ENCODE measurements at places on chromosomes 4 and X.

- DNase-seq: no peak
Observed at GRCh38 chr4:74934016-74934831, 1.3 kb downstream of the PARM1 start.

DNA sequence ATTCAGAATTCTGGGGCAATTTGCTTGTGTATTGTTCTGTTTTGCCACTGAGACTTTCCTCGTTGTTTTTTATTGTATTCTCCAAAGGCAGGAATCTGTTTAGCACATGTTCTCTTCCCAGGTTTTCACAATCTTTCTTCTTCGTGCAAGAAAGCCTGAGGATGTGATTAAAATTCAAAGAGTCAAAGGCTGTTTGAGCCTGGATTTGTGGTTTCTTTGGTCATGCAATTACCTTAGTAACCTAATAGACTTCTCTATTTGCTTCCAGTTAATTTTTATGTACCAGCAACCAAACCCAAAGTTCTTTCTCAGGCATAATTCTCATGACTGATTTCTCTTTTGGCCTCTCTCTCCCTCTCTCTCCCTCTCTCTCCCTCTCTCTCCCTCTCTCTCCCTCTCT lies 1420.1 kb upstream of the TENM3 start:
- DNase-seq: no peak

GRCh38 chr4:41456559-41457101 lies 81.3 kb upstream of the LIMCH1 start:
- DNase-seq: no peak

DNA sequence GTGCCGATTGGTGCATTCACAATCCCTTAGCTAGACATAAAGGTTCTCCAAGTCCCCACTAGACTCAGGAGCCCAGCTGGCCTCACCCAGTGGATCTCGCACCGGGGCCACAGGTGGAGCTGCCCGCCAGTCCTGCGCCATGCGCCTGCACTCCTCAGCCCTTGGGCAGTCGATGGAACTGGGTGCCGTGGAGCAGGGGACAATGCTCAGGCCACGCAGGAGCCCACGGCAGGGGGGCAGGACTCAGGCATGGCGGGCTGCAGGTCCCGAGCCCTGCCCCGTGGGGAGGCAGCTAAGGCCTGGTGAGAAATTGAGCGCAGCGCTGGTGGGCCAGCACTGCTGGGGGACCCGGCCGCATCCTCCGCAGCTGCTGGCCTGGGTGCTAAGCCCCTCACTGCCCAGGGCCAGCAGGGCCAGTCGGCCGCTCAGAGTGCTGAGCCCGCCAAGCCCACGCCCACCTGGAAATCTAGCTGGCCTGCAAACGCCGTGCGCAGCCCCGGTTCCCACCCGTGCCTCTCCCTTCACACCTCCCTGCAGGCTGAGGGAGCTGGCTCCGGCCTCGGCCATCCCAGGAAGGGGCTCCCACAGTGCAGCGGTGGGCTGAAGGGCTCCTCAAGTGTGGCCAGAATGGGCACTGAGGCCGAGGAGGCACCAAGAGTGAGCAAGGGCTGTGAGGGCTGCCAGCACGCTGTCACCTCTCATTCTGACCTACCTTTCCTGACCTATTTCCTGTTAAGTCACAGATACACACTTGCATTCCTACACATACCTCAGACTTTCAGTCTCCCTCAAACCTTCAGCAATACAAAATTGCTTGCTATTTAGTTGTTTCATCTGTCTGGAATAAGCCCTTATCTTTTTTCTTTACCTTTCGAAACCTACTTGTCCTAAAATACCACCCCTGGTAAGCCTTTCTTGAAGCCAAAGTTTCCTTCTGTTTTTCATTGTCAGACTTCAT lies 20.7 kb downstream of the UBE2K start:
- no peak for DNase-seq

DNA sequence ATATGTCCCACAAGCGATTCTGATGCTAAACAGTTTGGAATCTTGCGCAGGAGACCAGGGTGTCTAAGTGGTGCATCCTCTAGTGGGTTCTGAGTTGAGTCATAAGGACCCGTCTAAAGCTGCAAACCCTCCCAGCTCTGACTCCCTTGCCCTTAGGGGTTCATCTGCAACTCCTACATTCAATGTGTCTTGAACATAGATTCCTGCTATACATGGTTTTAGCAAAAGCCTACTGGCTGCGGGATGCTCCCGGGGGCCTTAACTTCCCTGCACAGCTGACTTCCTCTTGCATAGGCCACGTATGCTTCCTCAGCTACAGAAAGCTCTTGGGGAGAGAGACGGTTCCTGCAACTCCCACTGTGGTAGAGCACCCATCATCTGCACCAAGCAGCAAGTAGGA lies 236.7 kb downstream of the EVC2 start:
- no peak for DNase-seq

GRCh38 chr4:138341739-138342415 lies 99.7 kb upstream of the SLC7A11 start:
- peak; percentile 77 for DNase-seq

- DNase-seq: no peak
Observed at GRCh38 chr4:41475402-41475801, 62.6 kb upstream of the LIMCH1 start.

DNA sequence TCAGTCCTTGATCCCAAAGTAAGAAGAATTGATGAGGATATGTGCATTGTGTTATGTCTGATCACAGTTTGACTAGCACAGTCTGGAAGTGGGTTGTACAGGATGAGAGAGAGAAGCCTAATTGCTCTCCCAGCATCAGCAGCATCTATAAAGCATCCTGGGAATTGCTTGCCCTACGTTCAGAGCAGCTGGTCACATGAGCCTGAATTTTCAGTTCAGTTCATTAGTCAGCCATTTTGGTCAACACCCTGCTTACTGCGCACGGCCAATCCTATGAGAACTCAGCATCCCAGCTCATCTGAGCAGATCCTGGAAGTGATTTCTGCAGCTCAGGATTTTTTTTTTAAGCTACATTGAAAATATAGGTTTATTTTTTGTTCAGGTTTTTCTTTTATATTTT lies at the start of gene RUFY3:
TSS of gene RUFY3 (plus strand) at position 218 of the 400 bp plus-strand sequence. CDS start 610 bp downstream, outside the sequence.
- no peak for DNase-seq

DNA sequence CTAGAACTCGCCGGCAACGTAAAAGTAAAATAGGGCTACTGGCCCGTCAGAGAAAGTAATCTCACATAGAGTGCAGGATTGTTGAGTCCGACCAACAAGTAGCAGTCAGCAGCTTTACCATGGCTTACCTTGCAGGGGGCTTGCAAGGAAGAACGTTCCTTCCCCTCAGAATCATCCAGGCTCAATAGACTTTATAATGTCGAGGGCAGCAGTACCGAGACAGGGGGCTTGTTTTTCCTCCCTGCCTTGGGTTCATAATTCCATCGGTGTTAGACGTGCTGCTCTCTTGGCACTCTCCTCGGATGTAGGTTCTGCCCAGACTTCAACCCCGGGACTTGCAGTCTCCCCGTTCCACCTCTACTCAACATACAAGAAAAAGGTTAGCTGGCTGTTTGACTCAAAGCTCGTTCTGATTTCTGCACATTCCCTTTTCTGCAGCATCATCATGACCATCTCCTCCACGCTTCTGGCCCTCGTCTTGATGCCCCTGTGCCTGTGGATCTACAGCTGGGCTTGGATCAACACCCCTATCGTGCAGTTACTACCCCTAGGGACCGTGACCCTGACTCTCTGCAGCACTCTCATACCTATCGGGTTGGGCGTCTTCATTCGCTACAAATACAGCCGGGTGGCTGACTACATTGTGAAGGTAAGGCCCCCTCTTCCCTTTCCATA lies 1.5 kb downstream of the SLC10A4 start:
- no peak for DNase-seq

- DNase-seq: no peak
Observed at GRCh38 chr4:144788469-144788868, 142.5 kb downstream of the HHIP start.

DNA sequence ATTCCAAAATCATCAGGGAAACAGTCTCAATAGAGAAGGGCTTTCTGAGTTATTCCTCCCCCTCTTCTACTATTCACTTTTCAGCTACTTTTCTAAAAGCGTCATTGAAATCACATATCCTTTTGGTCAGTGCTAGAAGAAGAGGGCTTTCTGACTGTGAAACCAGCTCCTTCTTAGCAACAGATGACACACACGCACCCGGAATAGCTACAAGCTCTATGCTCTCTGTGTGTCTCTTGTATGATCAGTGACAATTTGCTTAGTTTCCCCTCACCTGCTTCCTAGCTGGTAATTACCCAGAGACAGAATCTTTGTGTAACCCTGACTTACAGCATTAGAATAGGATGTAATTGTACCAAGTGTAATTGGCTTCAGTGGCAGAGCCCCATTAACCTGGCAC lies 268.1 kb upstream of the SLITRK2 start:
- no peak for DNase-seq

DNA sequence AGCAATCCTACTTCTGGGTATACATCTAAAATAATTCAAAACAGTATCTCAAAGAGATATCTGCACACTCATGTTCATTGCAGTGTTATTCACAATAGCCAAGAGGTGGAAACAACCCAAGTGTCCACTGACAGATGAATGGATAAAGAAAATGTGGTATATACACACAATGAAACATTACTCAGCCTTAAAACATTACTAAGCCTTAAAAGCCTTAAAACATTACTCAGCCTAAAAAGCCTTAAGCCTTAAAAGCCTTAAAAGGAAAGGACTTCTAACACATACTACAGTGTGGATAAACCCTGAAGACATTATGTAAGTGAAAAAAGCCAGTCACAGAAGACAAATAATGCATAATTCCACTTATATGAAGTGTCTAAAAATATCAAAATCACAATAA lies 40.3 kb upstream of the TFDP3 start:
- DNase-seq: no peak

DNA sequence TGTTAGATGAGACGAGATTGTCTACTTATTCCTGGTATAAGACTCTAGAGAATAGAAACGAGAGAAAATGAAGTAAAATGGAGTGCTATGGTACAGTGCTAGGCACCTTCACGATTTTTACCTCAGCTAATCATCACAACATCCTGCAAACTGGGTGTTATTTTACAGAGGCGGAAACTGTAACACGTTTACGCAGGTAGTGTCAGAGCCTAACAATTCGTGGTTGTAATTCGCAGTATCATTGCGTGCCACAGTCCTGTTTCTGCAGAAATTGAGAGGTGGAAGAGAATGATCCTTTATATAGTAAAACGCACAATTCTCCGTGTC lies 383 bp upstream of the TBC1D19 start:
- DNase-seq: peak; percentile 79

DNA sequence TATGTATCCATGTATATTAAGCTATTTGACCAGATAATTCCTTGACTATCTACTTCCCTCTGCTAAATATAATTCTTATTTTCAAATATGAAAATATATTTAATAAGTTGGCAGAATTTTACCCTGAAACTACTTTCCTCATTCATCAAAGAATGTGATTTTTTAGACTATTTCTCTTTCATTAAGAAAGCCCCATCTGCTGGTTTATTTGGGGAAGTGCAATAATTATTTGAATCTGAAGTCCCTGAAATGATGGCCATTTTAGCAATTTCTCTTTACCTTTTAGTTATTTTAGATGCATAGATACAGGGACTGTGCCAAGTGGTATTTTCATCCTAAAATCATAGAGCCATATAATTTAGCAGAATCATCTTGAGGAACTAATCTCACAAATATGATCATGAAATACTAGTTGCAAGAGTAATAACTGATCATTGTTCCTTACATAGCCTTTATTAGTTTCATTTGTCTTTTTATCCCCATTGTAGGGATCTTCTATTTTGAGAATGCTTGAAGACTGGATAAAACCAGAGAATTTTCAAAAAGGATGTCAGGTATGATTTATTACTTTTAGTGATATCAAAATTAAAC lies 39.0 kb downstream of the ENPEP start:
- peak; percentile 26 for DNase-seq

GRCh38 chr4:67659065-67659464 lies 41.9 kb downstream of the UBA6 start:
- no peak for DNase-seq

GRCh38 chrX:153561337-153561736 lies 37.6 kb downstream of the CCNQ start:
- no peak for DNase-seq

DNA sequence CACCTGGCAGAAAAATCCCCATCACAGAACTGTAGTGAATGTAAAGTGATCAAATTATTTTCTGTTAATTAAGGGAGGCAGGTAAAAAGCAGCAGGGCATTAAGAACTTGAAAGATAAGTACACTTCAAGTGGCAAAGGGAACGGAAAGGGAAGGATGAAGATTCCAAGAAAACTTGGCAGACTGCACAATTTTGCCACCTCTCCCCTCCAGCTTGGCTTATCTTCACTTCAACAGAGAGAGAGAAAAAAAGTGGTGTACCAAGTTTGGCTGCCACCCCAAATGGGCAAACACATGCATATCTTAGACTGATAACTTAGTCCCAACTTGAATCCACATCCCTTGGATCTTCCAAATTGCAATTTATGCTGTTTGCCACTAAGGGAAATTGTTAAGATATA lies 598.1 kb upstream of the ACTRT1 start:
- no peak for DNase-seq

DNA sequence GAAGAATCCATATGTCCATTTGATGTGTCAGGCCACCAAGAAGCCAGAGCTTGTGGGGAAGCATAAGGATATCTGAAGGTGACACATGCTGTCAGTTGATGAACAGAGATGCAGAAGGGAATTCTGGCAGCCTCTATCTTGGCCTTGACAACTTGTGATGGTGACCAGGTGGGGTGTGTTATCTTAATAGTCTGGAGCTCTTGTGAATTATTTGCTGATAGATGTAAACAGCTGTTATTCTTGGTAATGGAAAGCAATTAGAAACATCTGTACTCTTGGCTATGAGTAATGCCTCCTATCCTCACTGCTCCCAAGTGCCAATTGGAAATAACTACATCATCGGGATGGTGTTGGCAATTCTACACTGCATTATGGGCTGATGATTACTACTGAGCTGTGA lies 51.9 kb downstream of the NAA11 start:
- no peak for DNase-seq

- DNase-seq: no peak
Observed at GRCh38 chr4:30868111-30868895, 148.1 kb downstream of the PCDH7 start.

DNA sequence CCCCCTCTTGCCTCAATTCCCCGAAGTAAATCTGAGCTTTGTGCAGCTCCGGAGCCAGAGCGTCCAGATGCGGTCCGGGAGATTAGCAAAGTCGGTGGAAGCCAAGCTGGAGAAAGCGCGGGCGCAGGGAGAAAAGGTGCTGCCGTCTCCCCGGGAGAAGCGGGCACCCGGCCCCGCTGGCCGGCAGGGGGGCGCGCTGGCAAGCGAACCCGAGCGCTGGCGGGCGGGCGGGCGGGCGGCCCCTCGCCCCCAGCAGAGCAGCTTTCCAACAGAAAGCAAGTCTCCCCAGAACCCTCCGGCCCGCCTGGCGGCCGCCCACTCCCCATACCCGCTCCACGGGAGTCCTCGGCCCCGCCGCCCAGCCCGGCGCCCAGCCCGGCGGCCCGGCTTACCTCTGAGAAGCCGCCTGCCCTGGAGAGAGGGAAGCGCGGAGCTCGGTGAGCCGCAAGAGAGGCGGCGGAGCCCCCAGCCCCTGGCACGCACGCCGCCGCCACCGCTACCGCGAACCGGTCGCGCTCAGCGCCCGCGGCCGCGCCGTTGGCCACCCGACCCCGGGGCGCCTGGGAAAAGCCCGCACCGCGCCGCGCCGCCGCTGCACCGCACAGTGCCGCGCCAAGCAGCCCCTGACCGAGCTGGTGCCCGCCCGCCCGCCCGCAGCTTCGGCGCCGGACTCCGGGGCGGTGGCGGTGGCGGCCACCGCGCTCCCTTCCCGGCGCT lies 529 bp upstream of the CITED1 start:
- DNase-seq: no peak

GRCh38 chr4:101660607-101661006 lies 129.9 kb upstream of the BANK1 start:
- DNase-seq: no peak

- no peak for DNase-seq
Observed at GRCh38 chr4:13325744-13326143, 158.4 kb downstream of the RAB28 start.

All from Jurkat, Clone E6-1 (cell line).